M059J (cell line): ENCODE measurements at places on chromosomes 16 and 17. TPM values are rescaled to one million over a fixed set of nuclear protein-coding genes. Genes with fewer than 3 reads are reported as not detected.
A peak's percentile ranks its signal among the peaks of the same experiment; 100 is the strongest.

DNA sequence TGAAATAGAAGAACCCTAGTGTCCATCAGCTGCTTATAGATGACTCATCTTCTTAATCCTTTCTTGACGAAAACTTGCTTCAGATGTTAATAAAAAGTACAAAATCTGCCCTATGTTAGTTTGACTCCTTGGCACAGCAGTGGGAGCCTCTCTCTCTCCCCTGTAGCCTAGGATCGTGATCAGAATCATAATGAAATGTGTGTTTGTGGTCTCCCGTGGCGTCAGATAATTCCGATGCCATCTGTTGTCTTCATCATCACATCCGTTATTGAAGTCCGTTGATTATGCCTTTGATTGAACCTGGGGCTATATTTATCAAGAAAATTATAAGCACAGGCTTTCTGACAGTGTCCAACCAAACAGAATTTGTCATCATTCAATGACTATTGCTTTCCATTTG lies 102.5 kb downstream of the BMERB1 start:
- DNase-seq = no peak

DNA sequence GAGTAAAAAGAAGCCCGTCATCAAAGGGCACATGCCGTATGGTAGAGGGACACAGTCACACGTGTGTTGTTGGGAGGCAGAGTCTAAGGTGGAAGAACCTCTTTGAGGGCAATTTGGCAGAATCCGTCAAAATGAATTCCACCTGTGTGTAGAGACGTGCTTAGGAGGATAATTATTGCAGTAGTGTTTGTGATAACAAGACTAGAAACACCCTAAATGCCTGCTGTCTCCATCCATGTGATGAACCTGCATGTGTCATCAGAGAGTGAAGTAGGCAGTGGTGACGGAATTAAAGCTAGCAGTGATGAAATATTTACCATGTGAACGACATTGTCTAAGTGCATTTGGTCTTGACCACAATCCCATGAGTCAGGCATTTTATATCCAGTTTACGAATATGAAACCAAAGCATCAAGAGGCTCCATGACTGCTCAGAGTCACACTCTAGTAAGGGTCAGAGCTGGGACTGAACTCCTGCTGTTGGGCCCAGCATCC lies 61.3 kb upstream of the ADORA2B start:
- peak; percentile 92 for DNase-seq

PRR11 gene
- 18.7 and 28.1 TPM in 2 replicates for total RNA-seq

KRTAP9-2 gene
- not detected in 2 replicates for total RNA-seq

DNA sequence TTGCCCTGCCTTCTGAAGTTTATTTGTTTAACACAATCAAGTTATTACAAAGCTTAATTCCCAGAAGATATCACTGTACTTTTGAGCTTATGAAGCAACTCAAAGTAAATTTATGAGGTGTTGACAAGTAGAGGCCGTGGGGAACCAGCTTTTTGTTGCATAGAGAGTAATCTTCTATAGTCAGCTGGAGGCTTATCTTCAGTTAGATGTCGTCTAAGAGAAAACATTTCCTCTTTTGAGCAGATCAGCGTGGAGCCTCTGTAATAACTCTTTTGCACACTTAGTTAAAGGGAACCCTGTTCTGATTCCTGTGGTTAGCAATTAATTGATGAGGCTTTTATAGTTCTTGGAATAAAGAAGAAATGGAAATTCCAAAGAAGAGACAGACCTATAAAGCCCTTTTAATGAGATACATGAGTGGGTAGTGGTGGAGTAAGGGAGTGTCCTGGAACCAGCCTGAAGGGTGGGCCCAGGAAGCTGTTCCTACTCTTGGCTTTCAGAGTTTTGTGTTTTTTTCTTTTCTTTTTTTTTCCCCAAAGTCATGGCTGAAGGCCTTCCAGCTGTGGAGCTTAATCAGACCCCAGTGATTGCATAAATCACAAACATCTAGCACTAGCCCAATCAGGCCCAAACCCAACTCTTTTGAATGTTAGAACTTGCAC lies 28.9 kb upstream of the MAP3K14 start:
- peak; percentile 77 for DNase-seq

HSD17B1 gene
- total RNA-seq = 0.54 TPM in 1 of 2 replicates, not detected in the other

GRCh38 chr16:80852261-80852872 lies 48.0 kb upstream of the CDYL2 start:
- DNase-seq = peak; percentile 51

CDH16 gene
- total RNA-seq = not detected in 2 replicates

GRCh38 chr17:2230877-2231276 lies 72.7 kb downstream of the SMG6 start:
- no peak for DNase-seq

PRR29 gene
- total RNA-seq = 0.05 TPM in 1 of 2 replicates, not detected in the other

- peak; percentile 55 for DNase-seq
Observed at GRCh38 chr17:41446806-41447205, 6.0 kb upstream of the KRT38 start.

AFMID gene
- total RNA-seq = 9.7 and 13.3 TPM in 2 replicates

TEX19 gene
- 0.05 TPM in 1 of 2 replicates, not detected in the other for total RNA-seq

DNA sequence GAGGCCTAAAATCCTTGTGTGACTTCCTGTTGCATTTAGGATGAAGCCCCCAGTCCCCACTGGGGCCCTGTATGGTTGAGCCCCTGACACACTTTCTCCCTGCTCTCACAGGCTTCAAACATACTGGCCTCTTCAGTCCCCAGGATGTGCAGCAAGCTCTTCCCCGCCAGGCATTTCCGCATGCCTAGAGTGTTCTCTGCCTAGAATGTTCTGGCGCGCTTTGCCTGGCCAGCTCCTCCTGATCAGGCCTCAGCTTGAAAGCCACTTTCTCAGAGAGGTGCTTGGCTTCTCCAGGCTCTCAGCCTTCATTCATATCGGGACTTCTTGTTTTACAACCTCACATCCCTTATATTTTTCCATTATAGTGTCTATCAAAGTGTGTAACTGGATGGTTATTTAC lies 123.7 kb downstream of the SPACA3 start:
- no peak for DNase-seq

HOXB8 gene
- 5.5 and 6.3 TPM in 2 replicates for total RNA-seq

DNA sequence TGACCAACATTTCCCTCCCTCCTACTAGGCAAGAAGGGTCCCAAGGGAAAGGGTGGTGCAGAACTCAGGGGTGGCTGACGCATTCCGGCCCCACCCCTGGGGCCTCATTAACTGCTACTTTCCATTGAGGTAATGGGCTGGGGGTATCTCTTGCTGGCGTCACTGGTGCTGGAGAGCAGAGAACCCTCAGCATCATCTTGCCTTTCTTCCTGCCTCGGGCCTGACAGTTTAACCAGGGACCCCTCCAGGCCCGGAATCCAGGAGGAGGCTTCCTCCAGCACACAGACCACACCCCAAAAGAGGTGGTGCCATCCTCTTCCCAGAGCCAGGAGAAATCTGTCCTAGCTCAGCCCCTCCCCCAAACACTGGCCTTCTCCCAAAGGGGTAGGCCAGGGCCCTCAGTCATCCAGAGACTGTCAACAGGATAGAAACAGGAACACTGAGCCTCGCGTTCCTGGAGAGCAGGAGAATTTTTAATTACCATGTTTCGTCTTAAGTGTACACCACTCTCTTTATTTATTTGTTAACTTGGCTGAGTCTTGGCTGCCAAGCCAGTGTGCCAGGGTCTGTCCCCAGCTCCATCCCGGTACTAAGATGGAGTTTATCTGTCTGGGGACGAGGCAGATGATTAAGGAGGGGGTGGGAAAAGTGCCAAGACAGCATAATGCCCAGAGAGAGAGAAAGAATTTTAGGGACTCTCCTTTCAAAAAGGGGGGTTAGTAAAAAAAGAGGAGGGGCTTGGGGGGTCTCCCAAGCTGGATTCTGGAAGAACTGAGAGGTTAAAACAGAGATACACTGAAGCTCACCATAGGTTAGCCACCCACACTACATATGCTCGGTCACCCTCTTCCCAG lies 5.1 kb downstream of the ETV4 start:
- DNase-seq = no peak

GRCh38 chr17:50036455-50037261 lies 19.3 kb upstream of the ITGA3 start:
- DNase-seq = no peak

DRC7 gene
- total RNA-seq = not detected in 2 replicates

DNA sequence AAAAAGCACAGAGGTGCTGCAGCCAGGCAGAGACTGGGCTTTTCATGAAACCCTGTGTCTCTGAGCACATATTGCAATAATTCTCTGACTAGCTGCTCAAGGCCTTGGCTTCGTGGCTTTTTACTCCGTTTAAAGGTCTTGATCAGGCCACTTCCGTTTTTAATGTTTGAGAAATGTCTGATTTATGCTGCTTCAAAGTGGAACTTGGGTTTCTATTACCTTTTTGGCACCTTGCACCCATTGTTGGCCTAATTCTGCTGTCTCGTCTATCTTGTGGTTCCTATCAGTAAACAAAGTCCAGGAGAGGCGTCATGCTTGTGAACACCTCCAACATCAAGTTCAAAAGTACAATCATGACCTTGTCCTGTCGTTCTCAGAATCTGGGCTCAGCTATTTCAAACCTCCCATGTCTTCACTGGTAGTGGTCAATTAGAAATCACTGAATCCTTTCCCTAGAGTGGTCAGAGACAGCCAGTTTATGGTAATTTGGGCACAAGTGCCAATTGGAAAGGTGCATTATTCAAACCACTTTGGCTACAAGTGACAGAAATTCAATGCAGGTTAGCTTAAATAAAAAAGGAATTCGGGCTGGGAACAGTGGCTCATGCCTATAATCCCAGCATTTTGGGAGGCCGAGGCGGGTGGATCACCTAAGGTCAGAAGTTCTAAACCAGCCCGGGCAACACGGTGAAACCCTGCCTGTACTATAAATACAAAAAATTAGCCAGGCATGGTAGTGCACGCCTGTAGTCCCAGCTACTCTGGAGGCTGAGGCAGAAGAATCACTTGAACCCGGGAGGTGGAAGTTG lies 33.3 kb upstream of the METTL9 start:
- peak; percentile 22 for DNase-seq

- peak; percentile 78 for DNase-seq
Observed at GRCh38 chr17:13725288-13725990, 123.7 kb upstream of the HS3ST3A1 start.

GRCh38 chr16:71618429-71618828 lies 7.6 kb upstream of the MARVELD3 start:
- no peak for DNase-seq

SEPTIN12 gene
- not detected in 2 replicates for total RNA-seq

DNA sequence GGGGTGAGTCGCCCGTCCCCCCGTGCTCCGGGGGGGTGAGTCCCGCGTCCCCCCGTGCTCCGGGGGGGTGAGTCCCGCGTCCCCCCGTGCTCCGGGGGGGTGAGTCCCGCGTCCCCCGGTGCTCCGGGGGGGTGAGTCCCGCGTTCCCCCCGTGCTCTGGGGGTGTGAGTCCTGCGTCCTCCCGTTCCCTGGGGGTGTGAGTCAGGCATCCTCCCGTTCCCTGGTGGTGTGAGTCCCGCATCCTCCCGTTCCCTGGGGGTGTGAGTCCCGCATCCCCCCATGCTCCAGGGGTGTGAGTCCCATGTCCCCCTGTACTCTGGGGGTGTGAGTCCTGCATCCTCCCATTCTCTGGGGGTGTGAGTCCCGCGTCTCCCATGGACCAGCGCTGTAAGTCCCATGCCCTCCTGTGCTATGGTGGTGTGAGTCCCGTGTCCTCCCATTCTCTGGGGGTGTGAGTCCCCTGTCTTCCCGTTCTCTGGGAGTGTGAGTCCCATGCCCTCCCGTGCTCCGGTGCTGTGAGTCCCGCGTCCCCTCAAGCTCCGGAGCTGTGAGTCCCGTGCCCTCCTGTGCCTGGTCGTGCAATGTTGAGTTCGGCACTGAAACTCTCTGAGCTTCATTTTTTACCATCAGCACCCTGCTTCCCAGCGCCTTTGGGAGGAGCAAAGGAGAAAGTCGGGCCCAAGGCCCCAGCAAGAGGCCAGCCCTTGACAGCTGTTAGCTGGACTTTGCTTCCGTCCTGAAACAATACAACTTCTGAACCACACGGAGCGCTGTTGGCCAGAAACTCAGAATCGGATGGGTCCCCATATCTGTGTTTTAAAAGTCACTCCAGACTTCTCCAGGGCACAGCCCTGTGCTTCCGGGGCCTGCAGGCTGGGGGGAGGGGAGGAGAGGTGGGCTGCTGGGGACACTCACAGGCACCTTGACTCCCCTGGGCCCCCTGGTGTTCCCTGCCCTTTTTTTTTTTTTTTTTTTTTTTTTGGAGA lies 11.5 kb upstream of the ZC3H18 start:
- peak; percentile 58 for DNase-seq

DNA sequence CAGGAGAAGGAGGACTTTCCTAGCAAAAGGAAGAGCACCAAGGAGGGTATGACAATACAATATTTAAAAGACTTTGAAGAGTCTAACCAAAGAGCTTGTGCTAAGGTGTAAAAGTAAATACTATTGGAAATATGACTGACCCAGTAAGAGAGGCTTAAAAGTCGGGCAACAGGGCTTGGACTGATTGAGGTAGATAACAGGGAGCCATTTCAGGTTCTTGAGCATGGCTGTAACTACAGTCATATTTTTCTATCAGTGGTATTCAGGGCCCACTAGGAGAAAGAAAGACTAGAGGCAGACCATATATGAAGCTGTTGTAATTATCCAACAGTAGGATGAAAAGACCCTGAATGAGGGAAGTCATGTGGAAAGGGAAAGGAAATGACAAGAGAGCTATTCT lies 62.3 kb downstream of the SMURF2 start:
- DNase-seq = no peak

GRCh38 chr16:67767953-67768352 lies 38.4 kb downstream of the RANBP10 start:
- DNase-seq = peak; percentile 63

ACSM2A gene
- not detected in 2 replicates for total RNA-seq

KRTAP4-5 gene
- not detected in 2 replicates for total RNA-seq

ARHGAP23 gene
- total RNA-seq = 8.5 and 32.0 TPM in 2 replicates

DNA sequence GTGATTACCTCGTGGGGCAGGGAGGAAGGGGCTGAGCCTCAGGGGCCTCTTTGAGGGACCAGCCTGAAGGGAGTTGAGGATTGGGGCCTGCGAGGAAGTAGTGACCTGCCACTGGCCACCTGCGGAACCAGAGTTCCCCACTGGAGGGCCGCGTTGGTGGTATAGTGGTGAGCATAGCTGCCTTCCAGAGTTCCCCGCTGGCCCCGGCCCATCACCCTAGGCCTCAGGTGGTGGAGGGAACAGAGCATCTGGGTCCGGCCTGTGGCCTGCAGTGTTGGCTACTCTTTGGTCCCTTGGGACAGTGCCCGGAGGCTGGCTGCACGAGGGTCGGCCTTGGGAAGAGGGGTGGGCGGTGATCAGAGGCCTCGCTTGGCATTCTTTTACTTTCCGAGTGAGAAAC lies 20.5 kb downstream of the MGAT5B start:
- no peak for DNase-seq

GRCh38 chr17:28901866-28902818 lies 737 bp downstream of the DHRS13 start:
- no peak for DNase-seq

DNA sequence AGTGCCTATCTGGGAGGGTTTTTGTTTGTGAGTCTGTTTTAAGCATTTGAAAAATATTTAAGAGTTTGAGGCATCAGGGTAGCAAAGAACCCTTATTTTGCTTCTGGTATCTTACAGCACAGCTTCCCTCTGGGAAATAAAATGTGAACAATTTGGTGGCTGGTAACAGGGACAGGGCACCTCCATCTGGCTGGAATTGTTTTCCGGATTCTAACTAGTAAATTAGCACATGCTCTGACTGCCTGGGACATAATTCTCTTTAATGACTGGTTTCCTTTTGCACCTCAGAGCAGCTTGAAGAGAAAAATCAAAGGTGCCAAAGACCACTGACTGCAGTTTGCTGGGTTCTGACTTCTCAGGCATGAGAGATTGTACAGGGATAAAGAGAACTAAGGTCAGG lies 469.1 kb downstream of the GRIN2A start:
- DNase-seq = no peak

GEMIN4 gene
- total RNA-seq = 6.7 and 13.4 TPM in 2 replicates

- no peak for DNase-seq
Observed at GRCh38 chr16:761625-762513, 1.3 kb downstream of the MSLN start.
